Sigmoid colon (tissue), 7 donors: ENCODE measurements at places on chromosomes 1 and 21. TPM values are rescaled to one million over a fixed set of nuclear protein-coding genes. Genes with fewer than 3 reads are reported as not detected.

Gene DPH5
- 31.0 TPM for polyA plus RNA-seq

Gene CBR3
- 10.2 TPM for polyA plus RNA-seq

Gene VSIG8
- polyA plus RNA-seq, result not detected

Gene ZC3H11A
- 44.3 TPM for polyA plus RNA-seq

DNA sequence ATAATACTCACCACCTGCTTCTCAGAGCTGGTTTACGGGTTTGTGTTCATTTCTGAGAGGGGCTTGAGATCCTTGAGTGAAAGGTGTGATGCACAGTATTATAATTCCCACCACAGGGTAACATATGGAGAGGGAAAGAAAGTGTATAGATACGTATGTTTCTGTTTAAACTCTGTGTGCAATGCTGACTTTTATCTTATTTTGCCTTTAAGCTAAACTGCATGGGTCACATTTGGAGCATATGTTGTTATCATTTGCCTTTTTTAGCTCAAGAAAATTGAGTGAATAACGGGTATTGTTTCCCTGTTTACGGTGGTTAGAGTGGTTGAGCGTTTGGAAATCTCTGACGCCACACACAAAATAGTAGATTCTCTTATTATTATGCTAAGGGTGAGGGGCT lies 191.1 kb upstream of the NFIA start:
- DNase-seq, result no peak

DNA sequence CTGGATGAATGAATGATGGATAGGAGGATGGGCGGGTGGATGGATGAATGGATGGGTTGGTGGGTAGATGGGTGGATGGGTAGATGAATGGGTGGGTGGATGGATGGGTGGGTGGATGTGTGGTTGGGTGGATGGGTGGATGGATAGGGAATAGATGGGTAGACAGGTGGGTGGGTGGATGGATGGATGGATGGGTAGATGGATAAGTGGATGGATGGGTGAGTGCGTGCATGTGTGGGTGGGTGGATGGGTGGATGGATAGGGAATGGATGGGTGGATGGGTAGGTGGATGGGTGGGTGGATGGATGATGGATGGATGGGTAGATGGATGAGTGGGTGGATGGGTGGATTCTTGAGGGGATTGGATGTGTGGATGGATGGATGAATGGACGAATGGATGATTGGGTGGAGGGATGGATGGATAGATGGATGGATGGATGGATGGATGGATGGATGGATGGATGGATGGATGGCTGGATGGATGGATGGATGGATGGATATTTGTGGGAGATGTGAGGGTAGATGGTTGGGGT lies 68.7 kb downstream of the SDC3 start:
- no peak for DNase-seq

DNA sequence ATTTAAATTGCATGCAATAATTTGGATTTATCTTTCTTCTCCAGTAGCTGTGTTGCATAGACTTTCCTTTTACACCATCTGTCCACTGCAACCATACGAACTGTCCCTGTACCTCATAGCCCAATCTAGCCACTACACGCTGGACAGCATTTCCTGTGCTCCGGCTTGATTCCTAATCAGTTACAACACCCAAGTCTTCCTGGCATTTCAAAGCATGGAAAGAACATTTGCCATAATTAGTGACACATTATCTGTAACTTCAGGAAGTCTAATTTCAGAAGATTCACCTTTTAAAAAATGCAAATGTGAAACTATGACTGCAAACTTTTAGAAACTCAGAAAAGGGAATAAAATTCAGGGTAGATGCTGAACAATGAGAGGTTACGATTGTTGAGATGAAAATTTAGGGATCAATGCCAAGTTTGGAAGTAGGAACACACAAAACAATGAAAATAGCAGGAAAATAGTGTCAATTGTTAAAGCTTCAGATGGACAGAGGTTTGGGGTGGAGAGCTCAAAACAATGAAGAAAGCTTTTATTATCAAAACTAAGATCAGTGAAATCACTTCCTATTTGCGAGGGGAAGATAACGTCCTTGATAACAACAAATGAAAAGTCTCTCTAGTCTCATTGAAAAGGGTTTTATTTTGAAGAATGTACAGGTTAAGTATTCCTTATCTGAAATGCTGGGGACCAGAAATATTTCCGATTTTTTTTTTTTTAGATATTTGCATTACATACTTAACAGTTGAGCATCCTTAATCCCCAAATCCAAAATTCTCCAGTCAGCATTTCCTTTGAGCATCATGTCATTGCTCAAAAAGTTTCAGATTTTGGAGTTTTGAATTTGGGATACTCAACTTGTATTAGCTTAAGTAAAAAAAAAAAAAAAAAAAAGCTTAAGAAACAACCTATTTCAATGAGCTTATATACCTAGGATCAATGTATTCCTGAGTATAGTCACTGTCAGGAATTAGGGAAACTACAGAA lies 107.3 kb downstream of the FNBP1L start:
- no peak for DNase-seq

- no peak for DNase-seq
Measured at GRCh38 chr1:156619582-156619955, 354 bp downstream of the HAPLN2 start.
